MG63 (cell line): ENCODE measurements at places on chromosomes 6 and 20. TPM values are rescaled to one million over a fixed set of nuclear protein-coding genes. Genes with fewer than 3 reads are reported as not detected.

SULF2 gene
- 0.20 and 2.0 TPM in 2 replicates for total RNA-seq

CPNE5 gene
- total RNA-seq: 0.59 TPM in 1 of 2 replicates, not detected in the other

SLC17A3 gene
- 0.86 TPM in 1 of 2 replicates, not detected in the other for total RNA-seq

B3GAT2 gene
- not detected in 2 replicates for total RNA-seq

PRKN gene
- 0.07 TPM in 1 of 2 replicates, not detected in the other for total RNA-seq

CTAGE9 gene
- total RNA-seq: not detected in 2 replicates

SLC22A2 gene
- not detected in 2 replicates for total RNA-seq

- no peak for DNase-seq
These were observed 22.8 kb downstream of the TGM6 start for GRCh38 chr20:2403291-2404052.

DNA sequence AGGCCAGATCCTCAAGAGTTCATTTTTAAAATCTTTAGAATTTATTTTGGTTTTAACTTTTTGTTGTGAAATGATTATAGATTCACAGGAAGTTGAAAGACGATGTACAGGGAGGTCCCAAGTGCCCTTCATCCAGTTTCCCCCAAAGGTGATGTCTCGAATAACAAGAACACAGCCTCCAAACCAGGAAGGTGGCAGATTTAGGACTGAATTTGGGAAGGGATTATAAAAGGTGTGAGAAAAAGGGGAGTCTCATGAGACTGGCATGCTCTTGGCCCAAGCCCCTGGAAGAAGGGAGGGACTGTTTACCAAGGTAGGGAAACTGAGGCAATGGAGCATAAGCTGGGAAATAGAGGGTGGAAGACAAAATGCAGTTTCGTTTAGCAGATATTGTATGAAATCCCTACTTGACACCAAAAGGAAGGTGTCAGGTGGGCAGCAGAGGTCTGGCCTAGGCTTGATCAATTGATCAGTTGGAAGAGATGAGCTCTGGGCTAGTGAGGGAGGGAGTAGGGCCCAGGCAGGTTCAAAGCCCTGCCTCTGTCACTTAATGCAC lies 81.2 kb downstream of the BMP7 start:
- no peak for DNase-seq

- DNase-seq: peak; percentile 28
These were observed 817 bp downstream of the ME1 start for GRCh38 chr6:83429857-83430610.

DNA sequence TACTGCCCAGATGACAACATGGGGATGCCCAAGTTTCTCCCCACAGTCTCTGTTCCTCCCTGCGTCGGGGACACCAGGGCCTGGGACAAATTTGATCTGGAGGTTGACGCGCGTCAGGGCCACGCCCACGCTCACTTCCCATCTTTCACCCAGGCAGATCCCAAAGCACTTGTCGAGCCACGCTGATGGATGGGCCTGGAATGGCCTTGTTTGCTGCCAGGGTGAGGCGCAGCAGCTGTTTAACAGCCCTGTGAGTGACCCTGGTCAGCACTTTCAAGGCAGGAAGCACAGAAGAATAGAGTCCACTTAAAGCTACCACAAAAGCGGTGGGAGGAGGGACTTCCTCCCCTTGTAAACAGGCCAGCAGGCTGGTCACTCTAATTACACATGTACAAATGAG lies 324.7 kb upstream of the JARID2 start:
- DNase-seq: no peak

GRCh38 chr6:107564589-107564951 lies 74.7 kb downstream of the SOBP start:
- no peak for DNase-seq

DNA sequence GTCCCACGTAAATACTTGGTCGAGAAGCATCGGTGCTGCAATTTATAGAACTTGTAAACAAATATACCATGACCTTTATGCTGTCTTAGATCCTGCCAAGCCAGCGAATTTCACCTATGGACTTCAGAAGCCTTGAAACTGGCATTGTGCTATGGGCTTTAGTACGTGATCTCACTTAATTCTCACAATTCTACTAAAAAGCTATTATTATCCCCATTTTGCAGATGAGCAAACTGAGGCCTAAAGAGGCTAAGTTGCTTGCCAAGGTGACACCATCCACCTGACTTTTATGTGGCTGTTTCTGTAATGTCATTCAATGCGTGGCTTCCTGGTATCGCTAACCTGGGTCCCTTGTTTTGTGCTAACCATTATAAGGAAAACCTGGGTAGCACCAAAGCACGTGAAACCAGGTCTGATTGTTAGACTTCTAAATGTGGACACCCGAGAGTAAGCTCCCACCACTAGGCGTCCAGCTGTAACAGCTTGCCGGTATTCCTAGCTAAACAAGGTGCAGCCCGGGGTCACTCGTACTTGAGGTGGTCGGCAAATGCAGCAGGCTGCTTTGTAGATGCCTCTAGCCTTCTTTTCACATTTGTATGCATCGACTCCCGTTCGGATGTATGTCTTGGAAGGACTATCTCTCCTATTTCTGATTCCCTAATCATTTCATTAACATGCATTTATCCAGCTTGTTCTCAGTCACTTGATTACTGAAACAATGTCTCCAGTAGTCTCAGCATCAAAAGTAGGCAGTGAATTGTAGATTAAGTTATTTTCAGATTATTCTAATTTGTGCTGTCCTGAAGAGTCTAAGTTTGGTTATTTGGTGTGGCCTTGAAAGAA lies 1.1 kb downstream of the SYNJ2 start:
- DNase-seq: peak; percentile 66

- no peak for DNase-seq
These were observed 141.1 kb upstream of the SLC24A3 start for GRCh38 chr20:19071446-19071725.

GRCh38 chr20:36519012-36519719 lies 22.2 kb upstream of the MYL9 start:
- DNase-seq: no peak

- no peak for DNase-seq
These were observed 94.2 kb downstream of the FAM50B start for GRCh38 chr6:3943331-3943765.

DNA sequence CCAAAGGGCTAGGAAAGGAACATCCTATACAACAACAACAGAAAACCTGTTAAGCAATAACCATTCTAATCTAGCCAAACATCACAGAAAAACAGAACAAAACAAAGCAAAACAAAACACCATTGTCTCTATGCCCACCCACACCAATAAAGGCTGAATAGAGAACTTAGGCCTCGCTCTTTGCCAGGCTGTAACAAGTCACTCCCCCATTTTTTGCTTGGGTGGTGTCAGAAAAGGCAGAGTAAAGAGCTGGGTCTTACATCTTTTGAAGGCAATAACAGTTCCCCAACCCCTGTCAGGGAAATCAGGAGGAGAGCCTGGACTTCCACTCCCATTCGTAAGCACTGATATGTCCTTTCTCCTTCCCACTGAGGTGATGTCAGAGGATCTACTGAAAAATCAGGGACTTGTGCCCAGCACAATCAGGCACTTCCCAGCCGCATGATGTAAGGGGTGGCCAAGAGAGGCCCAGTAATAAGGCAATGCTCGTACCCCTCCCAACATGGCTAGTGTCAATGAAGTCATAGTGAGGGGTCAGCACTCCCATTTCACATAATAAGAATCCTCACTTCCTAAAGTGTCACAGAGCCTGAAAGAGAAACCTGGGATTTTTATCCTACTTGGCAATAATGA lies 31.0 kb downstream of the THEMIS start:
- no peak for DNase-seq

GRCh38 chr6:10690651-10691445 lies 3.6 kb downstream of the C6orf52 start:
- no peak for DNase-seq

DNA sequence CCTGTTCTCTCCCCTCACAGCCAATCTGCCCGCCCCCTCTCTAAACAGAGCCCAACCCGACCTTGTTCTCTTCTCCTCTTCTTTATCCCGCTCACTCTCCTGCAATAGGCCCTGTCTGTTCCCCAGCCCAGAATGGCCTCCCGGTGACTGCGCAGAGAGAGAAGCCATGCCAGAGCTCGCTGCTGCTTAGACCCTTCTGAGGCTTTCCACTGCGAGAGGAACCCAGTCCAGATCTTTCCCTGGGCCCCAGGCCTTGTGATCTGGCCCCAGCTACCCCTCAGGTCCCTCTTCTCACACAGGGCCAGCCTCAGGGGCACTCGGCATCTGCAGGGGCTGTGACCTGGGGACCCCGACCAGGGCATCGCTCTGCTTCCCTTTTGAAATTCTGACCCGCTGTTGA lies 58.1 kb downstream of the TMEM242 start:
- DNase-seq: no peak

DNA sequence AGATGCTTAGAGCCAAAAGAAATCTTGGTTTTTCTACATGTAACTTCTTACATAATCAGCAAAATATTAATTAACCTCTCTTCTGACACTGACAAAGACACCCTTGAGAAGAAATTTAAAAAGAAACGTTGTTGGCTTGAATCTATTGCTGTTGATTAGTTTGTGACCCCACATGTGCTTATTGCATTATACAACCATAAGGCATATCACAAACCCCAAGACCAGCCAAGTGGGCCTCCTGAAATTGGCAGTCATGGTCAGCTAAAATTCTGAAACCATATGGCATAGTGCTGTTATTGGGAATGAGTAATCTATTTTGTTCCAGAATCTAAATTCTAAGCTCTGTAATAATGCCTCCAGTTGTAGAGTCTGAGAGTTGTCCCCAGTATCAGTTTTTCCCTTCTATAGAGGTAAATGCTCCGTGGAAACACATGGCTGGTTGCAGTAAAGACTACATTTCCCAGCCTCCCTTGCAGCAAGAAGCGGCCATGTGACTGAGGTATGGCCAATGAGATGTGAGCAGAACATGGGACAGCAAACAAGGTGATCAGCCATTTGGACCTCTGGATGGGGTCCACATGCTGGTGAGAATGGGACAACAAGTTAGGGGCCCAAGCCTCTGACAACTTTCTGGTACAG lies 42.3 kb upstream of the PTPN1 start:
- DNase-seq: peak; percentile 40

DNA sequence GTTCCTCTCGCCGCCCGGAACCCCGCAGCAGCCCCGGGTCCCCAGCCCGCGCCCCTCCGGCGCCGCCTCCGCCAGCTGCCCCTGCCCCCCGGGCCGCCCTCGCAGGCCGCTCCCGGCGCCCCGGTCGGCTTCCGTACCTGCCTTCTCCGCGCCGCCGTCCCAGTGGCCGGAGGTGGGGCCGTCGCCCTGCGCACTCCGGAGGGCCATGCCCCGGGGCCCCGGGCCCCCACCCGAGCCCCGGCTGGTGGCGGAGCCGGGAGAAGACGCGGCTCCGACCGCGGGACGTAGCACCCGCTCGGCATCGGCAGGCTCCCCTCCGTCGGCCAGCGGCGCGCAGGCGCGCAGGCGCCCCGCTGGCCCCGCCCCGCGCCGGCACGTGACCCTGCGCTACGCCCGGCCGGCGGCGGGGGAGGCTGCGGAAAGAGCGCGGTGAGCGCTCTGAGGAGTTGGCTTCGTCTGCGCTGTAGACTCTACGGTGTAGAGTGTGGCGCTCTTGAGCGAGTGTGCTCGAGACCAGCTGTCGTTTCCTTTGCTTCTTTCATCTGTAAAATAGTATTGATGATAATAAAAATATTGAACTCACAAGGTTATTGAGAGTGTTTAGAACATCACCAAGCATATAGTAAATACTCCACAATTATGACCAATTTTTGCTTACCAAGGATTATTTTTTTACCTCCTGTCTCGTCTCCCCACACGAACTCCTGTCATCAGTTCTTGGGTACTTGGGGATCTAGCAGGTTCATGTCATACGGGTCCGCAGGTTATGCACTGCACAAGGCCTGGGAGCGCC lies at the start of gene TBC1D20:
TBC1D20 (minus strand) TSS at position 335 of the 793 bp plus-strand sequence; CDS start at position 207, 128 bp downstream.
- peak; percentile 77 for DNase-seq

GRCh38 chr6:137989664-137990063 lies 117.6 kb downstream of the PERP start:
- DNase-seq: no peak

DNA sequence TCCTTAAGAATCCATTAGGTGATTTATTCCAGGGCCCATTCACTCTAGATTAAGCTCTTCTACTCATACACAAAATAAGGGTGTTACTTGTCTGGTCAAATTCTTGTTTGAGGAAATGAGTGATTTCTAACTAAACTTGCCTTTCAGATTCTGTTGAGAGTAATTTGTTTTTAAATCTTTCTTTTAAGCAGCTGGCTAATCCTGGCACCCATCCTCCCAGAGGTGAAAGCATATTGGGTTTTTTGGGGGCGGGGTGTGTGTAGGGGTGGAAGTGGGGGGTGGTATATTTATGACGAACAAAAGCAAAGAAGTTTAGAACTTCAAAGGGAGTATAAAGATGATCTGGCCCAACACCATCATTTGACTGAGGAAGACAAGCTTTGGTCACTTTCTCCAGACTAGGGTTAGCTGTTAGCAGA lies 94.7 kb downstream of the RTN4IP1 start:
- DNase-seq: no peak

- DNase-seq: no peak
These were observed 723 bp upstream of the SNPH start for GRCh38 chr20:1265226-1265915.
